ENCODE measurements at places on chromosomes 6 and 20.

GRCh38 chr6:104728448-104728847, 131.3 kb downstream of the HACE1 start:
- no peak for DNase-seq

DNA sequence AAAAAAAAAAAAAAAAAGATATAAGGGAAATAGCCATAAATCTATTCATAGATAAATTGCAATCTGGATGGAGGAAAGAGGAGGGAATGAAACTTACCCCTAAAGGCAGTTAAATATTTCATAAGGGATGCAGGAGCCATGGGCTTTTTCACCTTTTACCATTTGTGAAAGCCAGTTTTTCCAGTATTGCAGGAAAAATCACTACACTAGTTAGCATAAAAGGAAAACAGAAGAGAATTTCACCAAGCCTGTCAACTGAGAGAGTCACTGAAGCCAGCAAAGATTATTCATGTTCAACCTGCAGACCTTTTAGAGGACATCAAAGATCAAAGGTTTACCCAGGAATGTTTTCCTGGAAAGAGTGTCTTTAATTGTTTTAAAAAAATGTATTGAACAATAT, 969.7 kb downstream of the KIF16B start:
- no peak for DNase-seq

GRCh38 chr6:125974214-125974866, 12.0 kb upstream of the TRMT11 start:
- no peak for DNase-seq

GRCh38 chr6:16277101-16277981, 39.0 kb downstream of the GMPR start:
- no peak for DNase-seq

DNA sequence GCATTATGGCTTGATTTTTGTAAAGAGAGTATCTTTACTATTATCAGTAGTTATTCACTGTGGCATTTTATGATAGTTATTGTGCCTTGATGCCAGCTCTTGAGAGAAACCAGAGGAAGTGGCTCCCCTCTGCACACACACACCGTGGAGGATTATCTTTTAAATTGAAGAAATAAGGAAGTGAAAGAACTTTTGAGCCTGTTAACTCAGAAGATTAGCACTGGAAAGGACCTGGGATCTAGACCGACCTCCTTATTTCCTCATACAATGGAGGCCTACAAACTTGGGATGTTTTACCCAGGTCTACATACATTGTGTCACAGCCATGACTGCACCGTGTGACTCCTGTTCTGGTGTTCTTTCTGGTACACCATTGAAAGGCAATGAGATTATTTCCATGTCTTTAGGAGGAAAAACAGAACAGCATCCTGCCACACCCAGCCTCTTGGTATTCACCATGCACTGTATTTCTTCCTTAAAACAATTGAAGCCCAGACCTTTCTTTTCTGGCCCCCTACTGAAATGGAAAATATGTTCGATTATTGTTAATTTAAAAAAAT, 40.6 kb downstream of the HECA start:
- DNase-seq, result no peak

DNA sequence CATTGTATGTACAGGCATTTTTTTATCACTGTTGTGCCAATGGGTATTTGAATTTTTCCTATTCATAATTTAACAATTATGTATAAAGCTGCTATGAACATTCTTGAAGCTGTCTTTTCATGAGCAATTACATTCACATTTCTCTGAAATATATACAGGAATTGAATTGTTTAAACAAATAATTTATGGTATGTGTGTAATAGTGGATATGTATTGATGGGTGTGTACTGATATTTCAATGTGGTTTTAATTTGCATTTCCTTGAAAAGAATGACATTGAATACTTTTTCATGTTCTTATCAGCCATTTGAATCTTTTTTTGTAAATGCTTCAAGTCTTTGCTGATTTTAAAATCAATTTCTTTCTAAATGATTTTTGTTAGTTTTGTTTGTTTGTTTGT, 629.4 kb upstream of the FLRT3 start:
- no peak for DNase-seq

GRCh38 chr6:24646771-24647170, 780 bp upstream of the KIAA0319 start:
- no peak for DNase-seq

GRCh38 chr6:121505284-121505683, 69.8 kb downstream of the GJA1 start:
- DNase-seq, result no peak

- DNase-seq, result no peak
Measured at GRCh38 chr20:57834306-57835073, 124.7 kb upstream of the PMEPA1 start.

DNA sequence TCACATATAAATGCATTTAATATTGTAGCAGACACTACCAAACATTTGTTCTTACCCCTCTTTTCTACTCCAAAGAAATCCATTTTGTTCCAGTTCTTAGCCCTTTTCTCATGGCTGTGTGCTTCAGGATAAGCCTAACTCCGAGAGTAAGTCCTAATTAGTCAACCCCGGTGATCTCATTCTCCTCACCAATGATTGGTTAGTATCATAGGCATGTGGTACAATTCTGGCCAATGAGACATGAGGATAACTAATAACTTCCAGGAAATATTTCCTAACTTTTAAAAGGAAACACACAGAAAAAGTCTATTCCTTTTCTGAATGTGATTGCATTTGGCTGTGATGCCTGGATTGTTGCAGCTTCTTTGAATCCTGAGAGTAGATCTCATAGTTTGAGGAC, 116.0 kb downstream of the GPR63 start:
- no peak for DNase-seq

GRCh38 chr6:36997811-36998722, 7.4 kb upstream of the FGD2 start:
- no peak for DNase-seq

DNA sequence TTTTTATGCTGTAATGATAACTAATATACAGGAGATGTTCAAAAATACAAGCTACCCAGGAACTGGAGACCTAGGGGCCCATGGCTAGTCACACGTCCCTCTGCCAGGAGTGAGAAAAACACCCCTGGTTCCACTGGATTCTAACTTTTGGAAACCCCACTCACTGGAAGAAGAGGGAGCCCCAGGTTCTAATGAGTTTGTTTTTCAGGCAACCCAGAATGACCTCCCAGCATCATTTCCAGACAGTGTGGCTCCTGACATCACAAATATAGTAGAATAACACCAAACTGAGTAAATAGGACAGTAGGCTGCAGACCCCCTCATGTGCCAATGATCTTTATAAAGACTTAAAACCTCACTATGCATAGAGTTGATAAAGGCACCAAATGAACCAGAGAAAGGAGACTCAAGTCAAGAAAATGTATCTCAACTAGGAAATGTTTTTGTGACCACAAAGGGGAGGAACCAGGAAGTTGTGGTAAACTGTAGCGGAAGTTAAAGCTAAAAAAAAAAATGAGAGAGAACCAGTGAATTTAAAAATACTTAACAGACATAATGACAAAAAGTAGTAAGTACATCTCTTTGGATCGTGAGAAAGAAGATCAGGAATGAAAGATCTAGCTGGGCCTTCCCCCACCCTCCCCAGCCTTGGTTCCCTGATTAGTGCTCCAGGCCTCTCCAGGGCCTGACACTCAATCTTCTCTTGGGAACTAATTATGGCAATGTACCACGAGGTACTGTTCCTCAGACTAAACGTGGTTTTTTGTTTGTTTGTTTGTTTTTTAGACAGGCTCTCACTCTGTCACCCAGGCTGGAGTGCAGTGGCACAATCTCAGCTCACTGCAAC, 19.8 kb downstream of the HLA-E start:
- DNase-seq, result no peak

GRCh38 chr6:150243620-150244314, 100.9 kb downstream of the PPP1R14C start:
- DNase-seq, result no peak

DNA sequence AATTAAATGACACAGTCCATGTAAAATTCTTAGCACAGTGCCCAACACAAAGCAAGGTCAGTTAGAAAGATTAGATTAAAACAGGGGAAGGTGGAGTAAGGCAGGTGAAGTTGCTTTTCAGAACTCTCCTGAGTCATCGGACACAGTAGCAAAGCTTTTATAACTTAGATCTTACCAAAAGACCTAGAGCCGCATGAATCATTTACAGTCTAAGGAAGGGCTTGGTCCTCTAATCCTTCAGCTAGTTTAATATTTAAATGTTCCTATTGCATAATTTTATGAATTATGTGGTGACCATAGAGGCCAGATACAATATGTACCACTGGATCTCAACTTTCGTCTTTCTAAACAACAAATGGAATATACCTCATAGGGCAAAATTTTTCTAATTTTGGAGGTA, 202.1 kb upstream of the SNX9 start:
- no peak for DNase-seq

- DNase-seq, result no peak
Measured at GRCh38 chr6:89355511-89356194, 3.1 kb upstream of the UBE2J1 start.

DNA sequence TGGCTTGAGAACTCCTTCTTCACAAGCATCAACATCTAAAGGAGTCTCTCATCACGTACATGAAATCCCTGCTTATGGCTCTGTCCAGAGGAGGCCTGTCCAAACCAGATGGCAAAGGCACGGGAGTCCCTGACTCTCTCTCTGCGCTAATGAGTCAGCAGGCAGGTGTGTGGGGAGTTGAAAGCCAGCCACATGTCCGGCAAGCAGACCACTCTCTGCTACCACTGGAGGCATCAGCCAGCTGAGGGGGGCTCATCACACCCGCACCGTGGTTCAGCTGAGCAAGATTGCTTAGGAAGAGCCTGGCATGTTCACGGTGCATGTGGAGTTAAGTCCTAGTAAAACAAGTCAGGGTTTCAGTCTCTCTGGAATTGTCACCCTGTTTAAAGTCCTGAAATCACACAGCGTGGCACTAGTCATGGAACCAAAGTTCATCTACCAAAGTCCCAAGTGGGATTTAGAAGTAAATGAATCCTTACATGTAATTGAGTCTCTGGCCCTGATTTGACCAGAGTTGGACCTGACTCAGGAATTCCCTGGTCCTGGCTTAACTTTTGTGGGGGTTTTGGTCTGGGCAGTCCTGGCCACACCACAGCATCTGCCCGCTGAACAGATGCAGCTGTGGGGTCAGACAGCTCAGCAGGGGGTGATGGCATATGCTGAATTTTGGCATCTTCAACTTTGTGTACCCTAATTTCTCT, 155.2 kb upstream of the RIN2 start:
- no peak for DNase-seq

DNA sequence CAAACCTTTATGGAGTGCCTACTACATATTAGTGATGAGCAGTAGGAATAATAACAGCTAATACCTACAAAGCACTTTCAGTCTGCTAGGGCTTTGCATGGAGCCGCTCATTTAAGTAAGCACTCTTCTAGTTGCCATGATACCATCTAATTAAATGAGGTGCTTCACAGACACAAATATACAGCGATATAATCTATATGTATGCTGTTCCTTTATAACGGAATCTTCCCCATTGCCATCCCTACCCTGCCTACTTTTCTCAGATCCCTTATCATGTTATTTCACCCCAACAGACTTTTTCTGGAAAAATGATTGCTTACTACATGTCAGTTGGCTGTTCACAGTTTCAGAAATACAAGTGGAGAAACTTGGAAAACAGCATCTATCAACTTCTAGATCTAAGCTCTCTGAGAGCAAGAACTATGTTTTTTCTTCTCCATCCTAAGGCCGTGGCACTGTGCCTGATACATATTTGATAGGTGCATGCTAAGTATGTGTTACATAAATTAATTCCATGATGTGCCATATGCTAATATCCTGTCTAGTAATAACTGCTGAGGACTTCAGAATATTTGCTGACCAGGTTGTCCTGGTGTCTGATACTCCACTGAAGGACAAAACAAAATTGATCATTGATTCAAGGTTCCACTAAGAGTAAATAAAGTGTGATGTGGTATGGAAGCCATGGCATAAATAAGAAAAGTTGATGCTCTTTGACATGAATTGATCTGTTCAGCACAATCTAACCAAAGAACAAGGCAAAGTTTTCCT, 124.6 kb downstream of the GMPR start:
- no peak for DNase-seq

DNA sequence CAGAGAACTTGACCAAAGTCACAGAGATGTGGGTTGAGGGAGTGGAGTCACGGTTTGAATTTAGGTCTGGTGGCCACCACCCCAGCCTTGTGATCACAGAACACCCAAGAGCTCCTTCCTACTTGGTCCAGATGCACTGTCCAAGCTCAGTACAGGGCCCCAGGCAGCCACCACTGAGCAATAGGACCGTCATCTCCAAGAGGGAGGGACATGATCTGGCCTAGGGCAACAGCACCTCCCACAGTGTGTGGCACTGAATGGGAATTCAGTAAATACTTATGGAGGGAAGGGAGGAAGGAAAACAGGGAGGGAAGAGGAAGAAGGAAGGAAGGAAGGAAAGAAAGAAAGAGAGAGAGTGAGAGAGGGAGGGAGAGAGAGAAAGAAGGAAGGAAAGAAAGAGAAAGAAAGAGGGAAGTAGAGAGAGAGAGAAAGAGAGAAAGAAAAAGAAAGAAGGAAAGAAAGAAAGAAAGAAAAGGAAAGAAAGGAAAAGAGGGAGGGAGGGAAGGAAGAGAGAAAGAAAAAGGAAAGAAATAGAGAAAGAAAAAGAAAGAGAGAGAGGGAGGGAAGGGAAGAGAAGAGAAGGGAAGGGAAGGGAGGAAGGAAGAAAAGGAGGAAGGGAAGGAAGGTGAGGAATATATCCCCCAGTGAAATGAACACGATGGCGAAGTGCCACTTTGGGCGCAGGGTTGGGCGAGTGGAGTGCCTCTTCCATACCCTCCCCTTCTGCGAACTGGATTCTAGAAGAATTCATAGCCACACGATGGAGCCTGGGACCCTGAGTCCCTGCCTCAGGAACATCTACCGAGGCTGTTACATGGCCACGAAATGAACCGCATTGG, 243.7 kb downstream of the TFAP2C start:
- DNase-seq, result no peak

GRCh38 chr6:149084808-149085556, 232.5 kb upstream of the TAB2 start:
- no peak for DNase-seq

DNA sequence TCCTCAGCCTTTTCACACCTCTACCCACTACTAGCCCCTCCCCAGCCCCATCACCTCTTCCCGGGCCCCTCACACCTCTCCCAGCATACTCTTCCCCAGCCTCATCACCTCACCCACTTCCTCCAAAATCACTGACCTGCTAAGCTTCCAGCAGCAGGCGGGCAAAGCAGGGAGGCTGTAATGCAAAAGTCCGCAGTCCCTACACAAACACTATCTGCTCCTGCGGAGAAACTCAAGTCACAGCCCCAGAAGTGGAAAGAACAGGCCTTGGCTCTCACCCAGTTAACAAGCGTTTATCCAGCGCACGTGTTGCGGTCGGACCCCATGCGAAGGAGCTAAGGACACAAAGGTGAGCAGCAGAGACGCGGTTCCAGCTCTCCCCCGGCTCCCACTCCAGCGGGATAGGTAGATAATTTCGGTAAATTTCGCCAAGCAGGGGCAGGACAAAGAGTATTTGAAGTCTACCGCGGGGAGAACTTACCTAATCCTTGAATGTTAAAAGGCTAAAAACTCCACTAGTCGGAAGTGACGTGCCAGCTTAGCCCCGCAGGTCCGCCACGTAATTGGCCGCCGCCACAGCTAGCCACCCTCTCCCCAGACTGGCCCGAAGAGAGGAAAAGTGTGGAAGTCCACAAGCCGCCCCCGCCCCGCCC, 728 bp upstream of the TRIM39 start:
- peak; percentile 7 for DNase-seq

Data from stimulated activated CD4-positive, alpha-beta T cell treated with anti-CD3 and anti-CD28 coated beads, Interleukin-1b, Interleukin-23, amount 100 ng/mL, for 1 hour (primary cell).